ENCODE measurements at places on chromosomes 5 and 9. TPM values are rescaled to one million over a fixed set of nuclear protein-coding genes. Genes with fewer than 3 reads are reported as not detected.

COL27A1 gene
- 8.9 TPM for total RNA-seq

SH3RF2 gene
- 3.7 TPM for total RNA-seq

MRPS27 gene
- total RNA-seq: 75.7 TPM

TAF11L5 gene
- total RNA-seq: not detected

ZDHHC11B gene
- total RNA-seq: 1.0 TPM

UBAP1 gene
- total RNA-seq: 21.4 TPM

PCSK5 gene
- total RNA-seq: 16.7 TPM

HSD17B3 gene
- total RNA-seq: 1.0 TPM

PARP8 gene
- total RNA-seq: 12.0 TPM

PTGR1 gene
- total RNA-seq: 53.2 TPM

ACTBL2 gene
- not detected for total RNA-seq

OGN gene
- 153 TPM for total RNA-seq

CBY3 gene
- not detected for total RNA-seq

ZNF879 gene
- total RNA-seq: 4.7 TPM

GPX3 gene
- total RNA-seq: 33.4 TPM

PCDHA12 gene
- total RNA-seq: not detected

MSX2 gene
- total RNA-seq: not detected

NIM1K gene
- total RNA-seq: 0.52 TPM

PTGS1 gene
- total RNA-seq: 2.6 TPM

TLX3 gene
- total RNA-seq: not detected

BTNL3 gene
- total RNA-seq: not detected

PCDHGA2 gene
- 1.6 TPM for total RNA-seq

PDCD1LG2 gene
- 3.7 TPM for total RNA-seq

LRRTM2 gene
- total RNA-seq: 0.52 TPM

All from skeletal muscle tissue (tissue), 5 donors.